ENCODE measurements at places on chromosomes 6 and 20.
A peak's percentile ranks its signal among the peaks of the same experiment; 100 is the strongest.

GRCh38 chr6:25882051-25882496 lies 8.0 kb upstream of the SLC17A3 start:
- DNase-seq = peak; percentile 75

DNA sequence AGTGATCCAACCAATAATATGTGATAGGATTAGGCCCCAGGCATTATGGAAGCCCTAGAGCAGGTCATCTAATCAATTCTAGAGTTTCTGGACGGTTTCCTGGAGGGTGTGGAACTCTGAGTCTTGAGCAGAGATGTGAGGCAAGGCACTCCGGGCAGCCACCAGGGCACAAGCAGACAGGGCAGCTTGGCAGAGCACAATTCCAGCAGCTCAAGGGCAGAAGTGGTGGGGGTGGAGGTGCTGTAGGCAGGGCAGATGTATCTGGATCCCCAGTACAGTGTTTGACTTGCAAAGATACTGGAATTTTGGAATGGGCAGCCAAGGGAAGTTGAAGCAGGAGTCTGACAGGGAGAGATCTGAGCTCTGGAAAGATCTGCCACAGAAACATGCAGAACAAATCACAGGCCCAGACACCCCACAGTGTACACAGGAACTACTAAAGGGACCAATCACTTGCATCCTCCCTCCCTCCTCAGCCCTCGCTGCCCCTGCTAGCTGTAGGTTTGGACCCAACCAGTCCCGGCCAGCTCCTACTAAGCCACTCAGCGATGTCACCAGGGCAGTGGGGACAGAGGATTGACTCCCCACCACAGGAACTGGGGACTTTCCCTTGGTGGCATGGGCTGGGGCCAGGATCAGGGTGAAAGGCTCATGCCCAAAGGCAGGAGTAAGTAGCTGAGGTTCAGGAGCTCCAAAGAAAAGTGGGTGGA lies 47.0 kb downstream of the TFEB start:
- no peak for DNase-seq

GRCh38 chr20:37969949-37970855 lies 63.1 kb downstream of the TTI1 start:
- no peak for DNase-seq

DNA sequence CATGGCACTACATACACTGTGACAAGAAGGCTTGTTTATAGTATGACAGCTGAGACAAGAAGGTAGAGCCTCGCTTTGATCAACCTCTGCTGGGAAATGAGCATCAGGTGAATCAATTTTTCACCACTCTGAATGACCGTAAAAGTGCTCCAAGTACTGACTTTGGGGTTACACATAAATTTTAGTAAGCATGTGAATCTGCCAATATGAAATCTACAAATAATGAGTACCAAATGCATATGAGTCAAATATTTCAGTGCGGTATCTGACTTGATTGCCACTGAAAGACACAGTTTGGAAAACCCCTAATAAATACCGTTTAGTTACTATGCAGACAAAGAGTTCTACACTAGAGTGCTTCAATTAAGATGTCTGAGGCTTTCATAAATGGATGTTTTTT lies 77.8 kb downstream of the ATG5 start:
- DNase-seq = no peak

DNA sequence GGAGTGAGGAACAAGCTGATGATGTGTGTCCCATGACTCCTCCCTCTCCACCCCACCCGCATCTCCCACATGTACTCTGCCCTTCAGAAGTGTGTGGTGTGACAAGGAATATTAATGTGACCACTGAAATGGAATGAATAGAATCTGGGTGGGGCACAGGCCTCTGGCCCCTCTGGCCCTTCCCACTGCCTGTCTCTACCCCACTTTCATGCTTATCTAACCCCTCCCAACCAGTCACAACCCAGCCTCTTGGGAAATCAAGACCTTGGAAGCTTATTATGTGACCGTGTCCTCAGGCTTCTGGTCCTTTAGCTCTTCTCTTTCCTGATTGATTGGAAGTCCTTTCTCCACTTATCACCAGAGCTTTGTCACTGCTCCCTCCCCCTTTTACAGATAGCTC lies 312.2 kb upstream of the SOX4 start:
- DNase-seq = peak; percentile 93

- peak; percentile 36 for DNase-seq
These were observed 258.7 kb downstream of the LRFN2 start for GRCh38 chr6:40328386-40328985.

DNA sequence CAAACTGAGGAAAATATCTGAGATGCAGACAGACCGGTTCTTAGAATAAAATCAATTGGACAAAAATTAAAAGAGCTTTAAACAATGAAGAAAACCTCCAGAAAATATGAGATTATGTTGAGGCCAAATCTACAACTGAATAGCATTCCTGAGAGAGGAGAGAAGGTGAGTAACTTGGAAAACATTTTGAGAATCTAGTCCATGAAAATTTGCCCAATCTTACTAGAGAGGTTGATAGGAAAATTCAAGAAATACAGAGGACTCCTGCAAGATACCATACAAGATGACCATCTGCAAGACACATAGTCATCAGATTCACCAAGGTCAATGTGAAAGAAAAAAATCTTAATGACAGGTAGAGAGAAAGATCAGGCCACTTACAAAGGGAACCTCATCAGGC lies 437.7 kb upstream of the ADGRB3 start:
- no peak for DNase-seq

DNA sequence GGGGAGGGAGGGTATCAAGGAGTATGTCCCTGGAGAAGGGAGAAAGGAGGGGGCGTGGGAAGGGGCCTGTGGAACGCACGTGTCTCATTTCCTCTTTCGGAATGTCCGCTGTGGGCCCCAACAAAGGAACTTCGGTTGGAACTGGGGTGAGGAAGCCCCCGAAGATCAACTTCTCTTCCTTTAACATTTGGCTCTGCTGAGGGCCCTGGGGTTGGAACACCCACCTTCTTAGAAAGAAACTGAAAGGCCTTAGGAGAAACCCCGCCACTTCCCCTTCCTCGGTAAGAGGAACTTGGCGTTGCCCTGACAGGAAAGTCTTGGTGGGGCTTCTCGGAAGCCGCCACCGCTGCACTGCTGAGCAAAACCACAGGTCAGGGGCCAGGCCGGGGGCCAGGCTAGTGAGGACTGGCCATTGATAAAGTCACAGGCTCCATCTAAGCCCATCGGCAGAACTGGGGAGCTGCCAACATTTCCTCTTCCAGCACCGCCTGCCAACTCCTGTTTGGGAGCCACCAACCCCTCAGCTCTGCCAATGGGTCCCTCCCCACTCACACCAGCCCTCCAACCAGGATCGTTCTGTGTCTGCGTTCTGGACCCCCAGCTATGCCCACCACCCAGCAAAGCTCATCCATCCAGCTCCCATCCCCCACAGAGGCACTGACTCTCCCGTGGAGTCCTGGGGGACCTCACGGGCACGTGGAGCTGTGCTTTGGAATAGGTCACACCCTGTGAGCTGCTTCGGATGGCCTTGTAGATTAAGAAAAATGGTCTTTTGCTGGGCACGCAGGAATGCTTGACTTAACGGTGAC lies 44.8 kb downstream of the FGD2 start:
- peak; percentile 10 for DNase-seq

DNA sequence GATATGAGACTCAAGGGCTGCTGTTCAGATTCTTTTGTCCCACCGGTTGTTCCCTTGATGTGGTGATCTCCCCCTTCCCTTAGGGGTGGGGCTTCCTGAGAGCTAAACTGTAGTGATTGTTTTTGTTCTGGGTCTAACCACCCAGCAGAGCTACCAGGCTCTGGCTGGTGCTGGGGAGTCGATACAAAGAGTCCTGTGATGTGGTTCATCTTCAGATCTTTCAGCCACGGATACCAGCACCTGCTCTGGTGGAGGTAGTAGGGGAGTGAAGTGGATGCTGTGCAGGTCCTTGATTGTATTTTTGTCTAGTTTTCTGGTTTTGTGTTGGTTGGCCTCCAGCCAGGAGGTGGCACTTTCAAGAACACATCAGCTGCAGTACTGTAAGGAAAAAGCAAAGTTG lies 801.6 kb downstream of the EPHA7 start:
- DNase-seq = no peak

GRCh38 chr6:34341481-34341971 lies 50.9 kb downstream of the NUDT3 start:
- DNase-seq = no peak

GRCh38 chr6:161035182-161035980 lies 43.8 kb downstream of the MAP3K4 start:
- no peak for DNase-seq

- no peak for DNase-seq
These were observed 6.2 kb downstream of the ZBTB2 start for GRCh38 chr6:151385177-151385576.

DNA sequence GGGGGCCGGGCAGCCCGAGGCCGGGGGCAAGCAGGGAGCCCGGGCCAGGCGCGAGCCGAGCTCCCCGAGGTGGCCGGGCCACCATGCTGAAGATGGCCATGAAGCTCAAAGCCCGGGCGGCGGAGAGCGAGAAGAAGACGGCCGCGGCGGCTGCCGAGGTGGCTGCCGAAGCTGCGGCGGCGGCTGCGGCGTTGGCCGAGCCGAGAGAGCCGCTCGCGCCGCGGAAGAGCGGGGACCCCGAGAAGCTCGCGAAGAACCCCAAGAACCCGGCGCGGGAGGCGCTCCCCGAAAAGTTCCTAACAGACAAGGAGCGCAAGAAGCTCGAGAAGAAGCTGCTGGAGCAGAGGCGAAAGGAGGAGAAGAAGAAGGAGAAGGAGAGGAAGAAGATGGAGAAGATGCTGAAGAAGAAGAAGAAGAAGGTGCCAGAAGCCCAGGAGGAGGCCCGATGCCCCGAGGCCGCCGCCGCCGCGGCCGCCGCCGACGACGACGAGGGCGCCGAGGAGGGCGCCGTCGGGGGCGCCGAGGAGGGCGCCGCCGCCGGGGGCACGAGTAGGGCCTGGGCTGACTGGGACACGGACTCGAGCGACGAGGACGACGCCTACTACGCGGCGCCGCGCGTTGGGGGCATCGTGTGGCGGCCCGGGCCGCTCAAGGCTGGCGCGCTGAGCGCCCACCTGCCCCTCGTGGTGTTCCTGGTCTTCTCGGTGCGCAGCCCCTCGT lies 37.4 kb downstream of the GNAS start:
- DNase-seq = peak; percentile 34

DNA sequence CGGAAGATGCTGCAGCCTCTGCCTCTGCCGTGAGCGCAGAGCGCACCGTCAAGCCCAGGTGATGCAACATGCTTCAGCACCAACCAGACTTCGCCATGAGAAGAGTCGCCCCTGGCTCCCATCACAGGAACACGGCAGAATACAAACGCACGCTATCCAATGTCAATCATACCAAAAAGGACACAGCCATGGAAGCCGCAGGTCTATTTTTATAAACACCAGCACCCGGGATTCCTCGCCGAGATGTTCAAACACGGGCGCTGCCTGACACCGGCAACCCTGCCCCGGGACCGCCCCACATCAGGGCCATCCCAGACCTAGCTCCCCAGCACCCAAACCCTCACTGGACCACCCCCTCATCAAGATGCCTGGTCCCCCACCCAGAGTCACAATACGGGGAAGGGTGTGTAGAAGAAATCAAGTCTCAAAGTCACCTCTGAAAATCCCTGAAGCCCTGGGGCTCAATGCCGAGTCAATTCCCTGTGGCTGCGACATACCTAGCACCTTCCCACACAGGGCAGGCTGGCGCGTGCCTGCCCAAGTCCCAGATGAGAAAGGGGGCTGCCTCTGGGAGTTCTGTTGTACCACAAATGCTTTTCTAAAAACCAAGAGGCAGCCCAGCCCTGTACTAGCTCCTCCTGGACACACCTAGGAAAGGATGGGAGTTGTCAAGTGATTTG lies 17.9 kb downstream of the TAF4 start:
- no peak for DNase-seq

GRCh38 chr20:46056970-46057855 lies 28.2 kb downstream of the SLC12A5 start:
- peak; percentile 35 for DNase-seq

DNA sequence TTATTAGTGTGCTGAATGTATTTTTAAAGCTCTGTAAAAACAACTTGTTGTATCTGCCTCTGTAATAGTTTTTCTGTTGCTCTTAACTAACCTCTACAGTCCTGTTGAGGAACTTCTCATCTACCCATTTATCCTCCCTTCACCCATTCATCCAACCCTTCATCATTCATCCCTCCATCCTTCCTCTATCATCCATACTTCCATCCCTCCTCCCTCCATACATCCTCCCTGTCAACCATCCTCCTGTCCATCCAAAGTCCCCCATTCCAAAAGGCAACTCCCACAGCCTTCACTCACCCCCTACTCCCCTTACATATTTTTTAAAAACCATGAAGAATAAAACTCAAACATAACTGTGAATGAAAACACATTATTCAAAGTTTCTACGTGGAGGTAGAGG lies 40.7 kb upstream of the SPDEF start:
- DNase-seq = no peak

DNA sequence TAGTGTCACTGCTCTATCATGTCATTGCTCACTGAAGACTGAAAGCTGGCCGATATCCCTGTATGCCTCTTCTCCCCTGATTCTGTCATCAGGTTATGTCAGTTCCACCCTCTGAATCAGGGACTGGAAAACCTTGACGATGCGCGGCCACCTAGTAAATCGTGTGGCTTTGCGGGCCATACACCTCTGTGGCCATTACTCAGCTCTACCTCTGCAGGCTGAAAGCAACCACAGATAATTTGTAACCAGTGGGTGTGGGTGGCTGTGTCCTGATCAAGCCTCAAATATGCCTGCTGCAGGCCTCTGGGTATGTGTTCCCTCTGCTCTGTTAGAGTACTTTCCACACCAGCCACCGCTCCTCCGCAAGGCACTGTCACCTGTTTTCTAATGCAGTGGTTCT lies 105.2 kb downstream of the GMPR start:
- no peak for DNase-seq

DNA sequence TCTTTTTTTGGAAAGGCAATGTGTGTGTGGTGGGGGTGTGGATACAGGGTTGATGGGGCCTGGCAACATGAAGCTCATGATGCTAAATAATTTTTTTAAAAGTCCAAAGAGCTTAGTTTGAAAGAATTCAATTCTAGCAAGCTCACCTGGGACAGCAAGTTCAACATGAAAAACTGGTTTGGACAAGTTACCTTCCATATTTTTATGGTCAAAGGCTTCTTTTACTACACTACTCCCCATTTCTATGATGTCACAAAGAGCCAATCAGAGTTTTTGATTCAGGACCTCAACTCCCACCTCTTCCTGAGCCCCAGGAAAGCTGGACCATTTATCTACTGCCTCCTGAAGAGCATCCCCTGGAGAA lies 66.1 kb upstream of the CTNNBL1 start:
- DNase-seq = peak; percentile 73

GRCh38 chr6:169763308-169763707 lies 11.9 kb downstream of the ERMARD start:
- DNase-seq = no peak

DNA sequence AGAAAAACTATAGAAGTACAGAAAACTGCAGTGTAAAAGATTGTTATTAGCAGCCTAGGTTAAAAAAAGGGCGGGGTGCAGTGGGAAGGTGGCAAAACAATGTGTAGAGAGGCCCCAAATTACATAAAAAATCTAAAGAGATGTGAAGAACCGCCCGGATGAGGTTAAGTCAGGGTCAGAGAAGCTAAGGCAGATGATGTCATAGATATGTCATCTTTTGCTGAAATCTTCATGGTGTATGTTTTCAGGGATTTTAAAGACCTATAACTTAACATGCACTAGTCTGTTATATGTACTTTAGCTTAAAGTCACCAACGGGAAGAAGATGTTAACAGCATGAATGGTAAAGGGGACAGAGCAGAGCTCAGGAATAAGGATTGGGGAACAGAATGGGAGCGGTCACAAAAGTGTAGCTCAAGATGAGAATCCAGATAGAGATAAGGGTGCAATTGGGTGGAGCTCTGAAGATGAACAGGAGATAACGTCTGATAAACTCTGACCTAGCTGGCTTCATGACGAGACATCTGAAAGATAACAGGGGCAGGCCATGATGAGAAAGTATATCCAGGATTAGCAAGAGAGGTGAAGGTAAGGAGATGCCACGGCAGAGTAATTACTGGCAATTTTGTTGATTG lies 83.4 kb downstream of the TFAP2A start:
- DNase-seq = peak; percentile 76
